Posterior cingulate gyrus (tissue), 11 donors: ENCODE measurements at places on chromosomes 6 and 20.

DNA sequence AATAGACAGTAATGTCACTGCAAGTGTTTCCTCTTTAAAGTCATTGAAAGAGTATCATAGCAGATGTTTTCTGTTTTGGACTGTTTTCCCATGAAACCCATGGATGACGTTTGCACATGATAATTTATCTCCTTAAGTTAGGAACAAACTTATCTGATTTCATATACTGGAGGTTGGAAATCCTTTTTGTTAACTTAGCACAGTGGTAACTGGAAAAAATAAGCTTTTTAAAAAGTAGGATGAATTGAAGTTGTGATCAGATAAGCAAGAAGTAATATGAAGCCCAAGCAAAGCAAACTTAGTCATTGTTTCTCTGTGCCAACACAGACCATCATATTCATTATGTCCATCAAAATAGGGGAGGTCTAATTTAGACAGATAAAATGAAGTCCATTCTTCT is 61.6 kb downstream of the PLCB4 start:
- no peak for DNase-seq

DNA sequence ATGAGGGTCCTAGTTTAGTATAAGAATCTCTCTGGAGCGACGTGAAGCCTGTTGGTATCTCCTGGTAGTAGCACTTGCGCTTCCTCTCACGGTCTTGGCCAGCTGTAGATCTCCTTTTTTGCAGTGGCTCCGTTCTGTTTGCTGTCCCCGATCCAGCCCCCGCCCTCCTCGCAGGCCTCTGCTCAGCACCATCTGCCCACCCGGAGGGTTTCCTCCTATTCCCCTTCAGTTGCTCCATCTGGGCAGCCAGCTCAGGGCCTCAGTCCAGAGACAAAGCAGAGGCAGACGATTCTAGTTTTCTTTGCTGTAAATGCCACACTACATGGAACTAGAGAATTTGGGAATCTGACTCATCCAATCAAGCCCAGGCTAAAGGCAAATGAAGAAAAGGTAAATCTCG is 126.6 kb downstream of the TIAM2 start:
- DNase-seq: peak; percentile 41

GRCh38 chr6:107611094-107611810 is 121.3 kb downstream of the SOBP start:
- no peak for DNase-seq

DNA sequence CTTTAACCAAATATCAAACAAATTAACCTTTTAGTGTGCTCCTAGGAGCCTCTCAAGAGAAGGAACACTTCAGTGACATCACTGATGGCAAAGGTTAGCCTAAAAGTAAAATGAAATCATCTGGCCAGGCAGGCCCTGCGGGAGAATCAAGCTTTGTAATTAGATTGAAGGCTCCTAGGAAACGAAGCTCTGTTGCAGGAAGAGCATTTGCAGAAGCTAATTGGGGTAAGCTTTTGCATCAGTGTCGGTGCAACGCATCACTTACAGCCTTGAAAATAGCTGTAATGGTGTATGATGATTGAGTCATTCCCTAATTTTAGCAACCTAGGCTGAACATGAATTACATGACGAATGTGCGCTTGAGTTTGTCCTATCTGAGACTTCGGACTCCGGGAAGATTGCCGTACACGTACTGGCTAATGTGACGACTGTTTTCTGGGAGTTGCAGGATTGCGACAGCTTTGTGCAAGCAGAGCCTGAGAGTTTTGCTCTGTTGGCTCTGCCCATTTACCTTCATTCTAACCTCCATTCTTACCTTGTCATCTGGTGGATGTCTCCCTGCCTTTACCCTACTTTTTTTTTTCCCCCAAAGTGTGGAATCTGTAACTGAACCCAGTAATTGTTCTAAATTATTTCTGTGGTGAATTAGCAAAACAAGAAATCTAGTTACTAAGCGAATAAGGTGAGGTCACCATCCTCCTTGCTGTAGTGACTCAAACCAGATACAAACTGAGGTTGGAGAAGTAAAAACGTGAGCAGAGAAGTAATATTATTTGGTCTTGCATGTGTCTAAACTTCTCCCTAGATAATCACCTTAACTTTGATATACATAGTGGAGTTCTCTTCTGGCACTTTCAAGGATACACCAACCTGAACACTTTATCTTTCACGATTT is 675.9 kb upstream of the CITED2 start:
- no peak for DNase-seq

GRCh38 chr6:35569011-35569461 is 56.3 kb upstream of the TULP1 start:
- no peak for DNase-seq

- no peak for DNase-seq
These were observed 14.5 kb downstream of the OR2B2 start for GRCh38 chr6:27897580-27898206.

DNA sequence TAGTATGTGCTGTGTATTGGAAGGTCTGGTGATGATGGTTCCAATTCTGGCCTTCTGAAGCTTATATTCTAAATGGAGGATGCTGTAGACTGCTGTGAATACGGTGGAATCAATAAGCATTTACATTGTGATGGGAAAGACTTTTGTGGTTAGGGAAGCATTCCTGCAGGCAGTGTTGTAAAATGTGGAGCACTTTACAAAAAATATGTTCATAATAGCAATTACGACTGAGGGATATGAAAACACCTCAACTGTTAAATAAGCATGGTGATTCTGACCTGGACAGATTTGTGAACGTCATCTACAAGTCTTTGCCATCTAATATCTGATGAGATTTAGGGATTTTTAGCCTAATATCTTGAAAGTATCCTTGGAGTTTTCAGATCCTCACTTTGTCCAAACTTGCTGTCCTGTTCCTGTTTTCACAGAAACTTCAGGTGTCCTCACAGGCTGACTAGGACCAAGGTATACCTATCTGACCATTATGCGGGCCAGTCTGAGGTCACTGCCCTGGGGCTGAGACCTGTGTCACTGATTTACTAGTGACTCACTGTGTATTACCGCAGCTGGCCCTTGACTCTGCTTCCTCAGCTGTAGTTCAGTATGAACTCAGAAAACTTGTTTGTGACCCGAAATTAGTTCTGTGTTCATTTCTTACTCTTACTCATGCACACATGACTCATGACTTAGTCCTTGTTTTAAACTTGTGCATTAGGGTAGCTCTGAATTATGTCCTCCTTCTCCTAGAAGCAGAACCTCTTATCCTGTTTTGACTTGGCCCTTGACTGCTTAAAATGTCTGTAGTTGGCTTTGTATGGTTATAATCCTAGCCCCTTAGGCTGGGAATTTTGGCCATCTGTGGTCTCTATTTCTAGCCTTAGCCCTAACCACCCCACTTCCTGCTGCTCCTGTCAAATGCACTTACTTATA is 343.0 kb downstream of the CDKAL1 start:
- DNase-seq: no peak

DNA sequence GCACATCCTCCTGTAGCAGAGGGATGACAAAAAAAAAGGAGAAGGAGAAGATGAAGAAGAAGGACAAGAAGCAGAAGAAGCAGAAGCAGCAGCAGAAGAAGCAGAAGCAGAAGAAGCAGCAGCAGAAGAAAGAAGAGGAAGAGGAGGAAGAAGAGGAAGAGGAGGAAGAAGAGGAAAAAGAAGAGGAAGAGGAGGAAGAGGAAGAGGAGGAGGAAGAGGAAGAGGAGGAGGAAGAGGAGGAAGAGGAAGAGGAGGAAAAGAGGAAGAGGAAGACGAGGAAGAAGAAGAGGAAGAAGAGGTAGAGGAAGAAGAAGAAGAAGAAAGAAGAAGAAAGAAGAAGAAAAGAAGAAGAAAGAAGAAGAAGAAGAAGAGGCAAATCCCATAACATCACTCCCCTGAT is 35.0 kb upstream of the AHI1 start:
- DNase-seq: no peak

DNA sequence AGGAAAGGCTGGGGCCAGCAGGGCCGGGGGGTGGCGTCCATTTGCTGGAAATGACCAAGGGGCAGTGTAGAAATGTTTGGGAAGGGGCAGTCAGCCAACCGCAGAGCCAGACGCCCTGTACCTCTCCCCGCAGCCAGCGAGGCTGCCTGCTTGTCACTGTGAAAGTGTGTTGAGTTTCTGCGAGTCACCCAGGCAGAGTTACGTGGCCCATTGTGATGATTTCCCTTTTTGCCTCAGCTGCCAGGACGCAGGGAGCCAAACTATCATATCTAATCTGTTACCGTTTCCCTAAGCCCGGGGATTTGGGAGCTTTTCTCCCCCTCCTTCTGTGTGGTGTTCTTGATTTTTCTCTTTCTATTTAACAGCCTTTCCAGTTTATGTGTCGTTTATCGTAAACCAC is 67.9 kb upstream of the STX16 start:
- DNase-seq: no peak

DNA sequence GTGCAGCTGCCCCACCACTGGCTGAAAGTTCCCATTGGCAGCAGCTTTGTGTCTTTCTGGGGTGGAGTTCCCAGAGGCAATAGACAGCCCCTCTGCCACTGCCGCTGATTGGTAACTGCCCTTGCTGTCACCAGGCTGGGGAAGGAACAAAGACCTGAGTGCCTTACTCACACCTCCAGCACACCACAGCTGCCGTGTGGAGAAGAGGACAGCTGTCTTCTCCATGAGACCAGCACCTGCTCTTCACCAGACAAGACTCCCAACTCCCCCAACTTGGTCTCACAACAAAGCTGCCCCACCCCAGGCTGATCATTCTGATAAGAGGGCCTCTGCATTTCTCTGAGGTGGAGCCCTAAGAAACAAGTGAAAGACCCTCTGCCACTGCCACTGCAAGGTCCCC is 39.7 kb upstream of the PTCHD4 start:
- DNase-seq: no peak

GRCh38 chr20:24718696-24719095 is 230.4 kb upstream of the CST7 start:
- DNase-seq: no peak

- DNase-seq: no peak
These were observed 322.1 kb downstream of the TAF4 start for GRCh38 chr20:61743606-61744005.

DNA sequence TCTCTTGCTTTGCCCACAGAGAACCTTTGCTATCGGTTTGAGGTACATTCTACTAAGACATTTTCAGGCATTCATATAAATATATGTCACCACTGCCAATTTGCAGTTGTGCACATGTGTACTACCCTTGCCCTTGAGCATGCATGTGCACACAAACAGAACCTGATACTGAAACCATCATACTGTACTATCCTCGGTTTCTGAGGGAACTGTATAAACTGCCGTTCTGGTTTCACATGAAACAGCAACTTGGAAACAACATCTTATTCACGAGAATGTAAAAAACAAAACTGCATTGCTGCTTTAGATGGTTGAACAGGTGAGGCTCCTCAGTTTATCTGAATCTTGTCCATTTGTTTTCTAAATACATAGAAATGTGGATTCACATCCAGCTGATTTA is 151.2 kb upstream of the TMEM170B start:
- no peak for DNase-seq

DNA sequence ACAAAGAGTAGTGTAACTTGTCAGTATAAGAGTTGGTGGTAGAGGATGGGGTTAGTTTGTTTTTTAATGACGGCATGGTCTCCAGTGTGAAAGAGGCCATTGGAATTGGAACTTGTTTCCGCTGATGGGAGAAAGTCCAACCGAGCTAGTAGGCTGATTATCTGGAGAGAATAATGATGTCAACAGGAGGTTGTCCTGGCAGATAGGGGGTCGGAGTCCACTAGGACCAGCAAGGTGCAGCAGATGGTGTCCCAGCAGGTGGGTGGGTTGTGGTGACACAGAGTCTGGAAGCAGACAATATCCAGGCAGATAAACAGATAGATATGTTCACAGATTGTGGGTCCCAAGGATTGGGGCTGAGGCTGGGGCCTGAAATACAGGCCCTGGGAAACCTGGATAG is 35.1 kb downstream of the PKIB start:
- no peak for DNase-seq
